ENCODE measurements at places on chromosomes 1 and 21.

DNA sequence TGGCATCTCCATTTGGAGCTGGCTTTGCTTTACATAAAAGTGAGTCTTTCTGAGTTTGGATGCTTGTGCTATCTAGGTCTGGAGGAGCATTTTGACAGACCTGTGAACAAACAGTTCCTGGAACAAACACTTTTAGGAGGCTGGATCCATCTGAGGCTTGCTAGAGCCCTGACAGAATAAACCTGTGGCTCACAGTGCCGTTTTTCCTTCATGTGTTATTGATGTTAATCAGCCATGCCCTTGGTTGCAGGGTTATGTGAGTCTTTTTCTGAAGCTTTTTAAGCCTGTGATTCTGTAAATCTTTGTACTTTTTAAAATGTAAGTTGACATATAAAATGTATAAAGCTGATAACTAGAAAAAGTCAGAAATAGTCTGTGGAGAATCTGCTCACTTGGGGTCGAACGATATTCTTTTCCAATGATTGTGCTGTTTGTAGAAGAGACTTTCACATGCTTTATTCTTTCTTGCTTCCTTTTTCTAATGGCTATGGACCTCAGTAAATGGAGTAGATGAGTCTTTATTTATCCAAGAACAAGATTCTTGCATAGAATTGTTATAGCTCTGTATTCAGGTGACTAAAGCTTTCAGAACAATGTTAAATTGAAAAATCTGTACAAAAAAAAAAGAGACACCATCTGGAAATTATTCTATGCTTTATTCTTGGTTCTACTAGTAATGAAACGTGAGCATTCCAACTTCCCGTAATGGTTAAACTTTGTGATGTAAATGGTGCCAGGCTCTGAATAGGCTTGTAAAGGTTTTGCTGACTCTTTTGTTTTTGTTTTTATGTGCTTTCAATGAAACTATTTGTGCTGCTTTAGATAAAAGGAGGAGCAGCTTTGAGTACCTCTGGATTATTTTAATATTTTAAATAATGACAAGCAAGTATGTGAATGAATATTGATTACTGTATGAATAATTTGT is 53.7 kb downstream of the CACHD1 start:
- DNase-seq: no peak

- no peak for DNase-seq
Observed at GRCh38 chr21:38913120-38913892, 107.6 kb downstream of the ETS2 start.

DNA sequence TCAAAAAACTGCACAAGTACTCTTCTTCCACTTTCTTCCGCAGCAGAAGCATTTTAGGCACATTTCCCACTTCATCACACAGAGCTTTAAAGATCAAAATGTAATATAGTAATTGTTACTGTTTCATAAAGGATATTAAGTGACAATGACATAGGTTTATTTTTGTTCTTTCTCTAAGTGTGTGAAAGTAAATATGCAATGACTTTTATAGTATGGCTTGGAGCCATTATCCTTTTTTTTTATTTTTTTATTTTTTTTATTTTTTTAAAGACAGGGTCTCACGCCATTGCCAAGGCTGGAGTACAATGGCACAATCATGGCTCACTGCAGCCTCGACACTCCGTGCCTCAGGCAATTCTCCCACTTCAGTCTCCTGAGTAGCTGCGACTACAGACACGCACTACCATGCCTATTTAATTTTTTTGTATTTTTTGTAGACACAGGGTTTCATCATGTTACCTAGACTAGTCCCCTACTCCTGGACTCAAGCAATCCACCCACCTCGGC is 7.0 kb downstream of the TRIM33 start:
- DNase-seq: no peak

- DNase-seq: no peak
Observed at GRCh38 chr1:168180148-168180524, 1.4 kb downstream of the TIPRL start.

- no peak for DNase-seq
Observed at GRCh38 chr1:117815926-117816325, 113.5 kb downstream of the GDAP2 start.

DNA sequence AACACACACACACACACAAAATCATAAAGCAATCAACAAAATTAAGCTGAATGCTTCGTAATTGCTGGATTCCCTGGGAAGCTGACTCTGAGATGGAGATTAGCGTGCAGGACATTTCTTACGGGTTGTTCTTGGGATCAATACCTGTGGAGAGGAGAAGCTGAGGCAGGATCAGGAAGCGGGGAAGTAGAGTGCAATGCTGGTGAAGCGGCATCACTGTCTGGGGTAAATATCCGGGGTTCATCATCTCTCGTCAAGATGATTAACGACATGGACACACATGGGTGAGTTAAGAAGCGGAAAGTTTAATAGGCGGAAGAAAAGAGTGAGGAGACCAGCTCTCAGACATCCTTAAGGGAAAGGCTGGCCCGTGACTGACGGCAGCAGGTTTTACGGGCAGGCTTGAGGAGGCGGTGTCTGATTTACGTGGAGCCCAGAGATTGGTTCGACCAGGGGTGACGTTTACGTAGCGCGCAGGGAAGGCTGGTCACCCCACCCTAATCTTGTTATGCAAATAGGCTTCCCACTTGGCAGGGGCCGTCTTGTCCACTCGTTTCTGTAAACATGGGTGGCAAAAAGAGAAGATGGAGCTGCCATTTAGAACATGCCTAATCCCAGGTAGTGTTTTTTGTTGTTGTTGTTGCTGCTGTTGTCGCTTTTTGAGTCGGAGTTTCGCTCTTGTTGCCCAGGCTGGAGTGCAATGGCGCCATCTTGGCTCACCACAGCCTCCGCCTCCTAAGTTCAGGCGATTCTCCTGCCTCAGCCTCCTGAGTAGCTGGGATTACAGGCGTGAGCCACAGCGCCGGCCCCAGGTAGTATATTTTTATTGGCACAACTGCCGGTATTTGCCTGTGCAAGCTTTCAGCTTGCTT is 135.6 kb upstream of the KCNJ15 start:
- no peak for DNase-seq

- no peak for DNase-seq
Observed at GRCh38 chr1:206716870-206717673, 32.4 kb downstream of the MAPKAPK2 start.

GRCh38 chr1:159881622-159882526 is 18.1 kb downstream of the CFAP45 start:
- DNase-seq: no peak

- no peak for DNase-seq
Observed at GRCh38 chr1:218705911-218706893, 361.1 kb downstream of the TGFB2 start.

GRCh38 chr1:20497506-20497905 is 10.4 kb downstream of the MUL1 start:
- DNase-seq: no peak

DNA sequence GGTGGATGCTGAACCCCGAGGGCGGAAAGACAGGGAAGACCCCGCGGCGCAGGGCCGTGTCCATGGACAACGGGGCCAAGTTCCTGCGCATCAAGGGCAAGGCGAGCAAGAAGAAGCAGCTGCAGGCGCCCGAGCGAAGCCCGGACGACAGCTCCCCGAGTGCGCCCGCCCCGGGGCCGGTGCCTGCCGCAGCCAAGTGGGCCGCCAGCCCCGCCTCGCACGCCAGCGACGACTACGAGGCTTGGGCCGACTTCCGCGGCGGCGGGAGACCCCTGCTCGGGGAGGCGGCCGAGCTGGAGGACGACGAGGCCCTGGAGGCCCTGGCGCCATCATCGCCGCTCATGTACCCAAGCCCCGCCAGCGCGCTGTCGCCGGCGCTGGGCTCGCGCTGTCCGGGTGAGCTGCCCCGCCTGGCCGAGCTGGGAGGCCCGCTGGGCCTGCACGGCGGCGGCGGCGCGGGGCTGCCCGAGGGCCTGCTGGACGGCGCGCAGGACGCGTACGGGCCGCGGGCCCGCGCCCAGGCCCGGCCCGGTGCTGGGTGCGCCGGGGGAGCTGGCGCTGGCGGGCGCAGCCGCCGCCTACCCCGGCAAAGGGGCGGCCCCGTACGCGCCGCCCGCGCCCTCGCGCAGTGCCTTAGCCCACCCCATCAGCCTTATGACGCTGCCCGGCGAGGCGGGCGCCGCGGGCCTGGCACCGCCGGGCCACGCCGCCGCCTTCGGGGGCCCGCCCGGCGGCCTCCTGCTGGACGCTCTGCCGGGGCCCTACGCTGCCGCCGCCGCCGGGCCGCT is 20.7 kb downstream of the FOXO6 start:
- peak; percentile 52 for DNase-seq

GRCh38 chr1:168281603-168282325 is 1.1 kb downstream of the TBX19 start:
- DNase-seq: no peak

DNA sequence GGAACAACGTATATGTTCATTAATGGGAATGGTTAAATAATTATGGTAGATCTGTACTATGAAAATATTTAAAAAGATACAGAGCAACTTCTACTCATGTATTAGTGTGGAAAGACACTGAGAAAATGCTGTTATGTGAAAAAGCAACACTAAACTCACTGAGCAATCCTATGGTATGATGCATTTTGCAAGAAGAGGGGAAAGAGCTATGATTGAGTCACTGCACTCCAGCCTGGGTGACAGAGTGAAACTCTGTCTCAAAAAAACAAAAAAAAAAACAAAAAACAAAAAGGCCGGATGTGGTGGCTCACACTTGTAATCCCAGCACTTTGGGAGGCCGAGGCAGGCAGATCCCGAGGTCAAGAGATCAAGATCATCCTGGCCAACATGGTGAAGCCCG is 44.4 kb downstream of the ATP5PO start:
- no peak for DNase-seq

- no peak for DNase-seq
Observed at GRCh38 chr21:44874240-44874496, 678 bp upstream of the PTTG1IP start.

DNA sequence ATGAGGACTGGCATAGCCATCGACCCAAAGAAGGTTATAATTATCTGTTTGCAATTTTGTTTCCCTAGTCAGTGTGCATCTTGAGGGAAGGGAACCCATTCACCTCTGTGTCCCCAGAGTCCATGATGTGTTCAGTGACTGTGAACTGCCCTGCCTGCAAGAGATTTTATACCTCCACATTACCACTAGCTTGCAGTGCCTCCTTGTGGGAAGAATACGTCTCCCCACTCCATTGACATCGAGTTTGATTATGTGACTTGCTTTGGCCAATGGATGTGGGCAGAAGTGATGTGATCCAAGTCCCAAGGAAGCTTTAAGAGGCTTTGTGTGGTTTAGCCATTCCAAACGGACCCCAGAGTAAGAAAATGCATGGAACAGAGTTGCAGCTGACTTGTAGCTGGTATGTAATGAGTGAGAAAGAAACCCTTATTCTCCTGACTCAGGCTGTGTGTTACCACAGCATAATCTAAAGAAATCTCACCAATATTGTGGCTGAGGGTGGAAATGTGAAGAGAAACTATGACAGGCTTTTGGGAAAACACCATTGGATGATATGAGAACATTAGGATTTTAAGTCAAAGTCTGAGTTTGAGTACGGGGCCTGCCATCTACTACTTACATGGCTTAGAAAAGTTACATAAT is 47.8 kb upstream of the NRDC start:
- DNase-seq: no peak

GRCh38 chr1:41286486-41286885 is 44.4 kb upstream of the SCMH1 start:
- no peak for DNase-seq

DNA sequence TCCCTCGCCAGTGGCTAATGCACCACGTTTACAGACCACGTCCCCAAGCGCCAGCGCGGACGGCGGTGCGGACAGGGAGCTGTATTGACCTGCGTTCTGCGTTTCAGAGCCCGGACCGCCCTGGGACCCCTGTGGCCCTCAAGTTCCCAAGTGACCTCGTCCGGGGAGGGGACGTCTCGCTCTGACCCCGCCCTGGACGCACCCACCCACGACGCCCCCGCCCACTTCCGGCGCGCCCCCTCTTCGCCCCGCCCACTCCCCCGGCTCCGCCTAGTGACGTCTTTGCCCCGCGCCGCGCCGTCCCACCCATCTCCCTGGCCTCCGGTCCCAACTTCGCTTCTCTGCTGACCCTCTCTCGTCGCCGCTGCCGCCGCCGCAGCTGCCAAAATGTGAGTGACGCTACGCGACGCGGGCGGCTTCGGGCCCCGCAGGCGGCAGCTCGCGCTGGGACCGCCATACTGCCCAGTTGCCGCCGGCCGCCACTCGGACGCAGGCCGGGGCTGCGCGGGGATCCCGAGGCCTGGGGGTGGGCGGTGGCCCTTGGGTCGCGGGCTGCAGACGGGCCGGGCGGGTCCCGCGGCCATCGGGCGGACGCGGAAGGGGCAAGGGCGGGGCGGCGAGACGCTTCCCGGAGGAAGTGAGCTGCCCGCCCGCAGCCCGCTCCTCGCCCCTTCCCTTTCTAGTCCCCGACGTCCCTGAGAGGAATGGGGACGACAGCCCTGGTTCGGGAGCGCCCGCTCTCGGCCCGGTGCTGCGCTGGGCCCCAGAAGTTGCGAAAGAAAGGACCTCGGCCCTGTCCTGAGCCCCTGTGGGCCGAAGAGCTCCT is at the start of gene VAMP3:
VAMP3 (plus strand) TSS at position 300 of the 826 bp plus-strand sequence; CDS start at position 388, 88 bp downstream.
- DNase-seq: peak; percentile 90

DNA sequence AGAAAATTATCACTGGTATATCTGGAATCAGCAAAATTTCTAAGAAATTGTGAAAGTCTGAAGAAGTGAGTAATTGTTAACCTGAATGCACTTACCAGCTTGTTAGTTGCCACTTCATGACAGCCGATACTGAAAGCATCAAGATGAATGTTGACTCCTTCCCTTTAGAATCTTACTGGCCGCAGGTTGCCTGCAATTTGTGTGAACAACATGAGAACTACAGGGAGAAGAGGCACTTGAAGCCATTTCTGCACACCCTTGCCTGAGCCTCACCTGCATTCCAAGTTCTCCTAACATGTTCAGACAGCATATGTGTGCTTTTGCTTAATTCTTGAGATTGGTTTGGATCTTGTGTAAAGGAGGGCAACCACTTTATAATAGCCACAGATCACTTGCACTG is 59.2 kb upstream of the SSX2IP start:
- no peak for DNase-seq

DNA sequence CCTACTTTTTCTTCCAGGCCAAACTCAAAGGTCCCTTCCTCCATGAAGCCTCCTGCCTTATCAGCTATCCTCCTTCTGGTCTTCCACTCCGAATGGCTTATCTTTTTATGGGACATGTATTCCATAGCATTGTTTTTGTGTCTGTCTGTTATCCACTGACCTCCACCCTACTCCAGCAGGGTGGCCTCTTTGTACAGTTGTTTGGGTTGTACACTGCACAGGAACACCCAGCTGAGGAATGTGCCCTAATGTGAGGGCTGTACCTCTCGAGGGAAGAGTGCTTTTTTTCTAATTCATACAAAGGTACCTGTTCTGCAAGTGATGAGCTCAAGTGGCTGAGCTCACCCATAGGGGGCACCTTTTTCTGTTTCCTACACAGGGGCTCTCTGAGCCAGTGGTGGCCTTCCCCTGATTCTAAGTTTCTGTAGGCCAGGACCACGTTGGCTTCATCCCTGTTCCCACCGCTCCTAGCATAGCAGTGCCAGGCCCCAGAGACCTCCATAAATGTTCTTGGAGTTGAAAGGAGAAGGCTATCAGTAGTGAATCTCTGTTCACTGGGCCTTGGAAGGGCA is 108.2 kb downstream of the FOXD2 start:
- DNase-seq: no peak
